ENCODE measurements at places on chromosomes 11 and 22.

- no peak for DNase-seq
These were observed 118.9 kb upstream of the LMO1 start for GRCh38 chr11:8382436-8383053.

DNA sequence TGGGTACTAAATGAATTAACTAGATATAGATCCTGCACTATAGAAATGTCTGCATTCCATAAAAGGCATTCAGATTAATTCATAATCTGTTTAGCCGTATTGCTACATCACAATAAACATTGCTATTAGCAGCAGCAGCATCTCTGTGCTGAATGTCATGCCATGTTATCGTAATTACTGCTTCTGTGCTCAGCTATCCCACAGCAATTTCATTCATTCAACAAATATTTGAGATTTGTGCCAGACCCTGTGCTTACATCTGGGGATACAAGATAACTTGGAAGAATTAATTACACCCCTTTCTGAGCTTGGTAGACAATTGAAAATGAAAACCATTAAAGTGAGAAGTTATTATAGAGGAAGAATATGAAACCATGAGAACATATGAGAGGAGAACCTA, 185.8 kb upstream of the C11orf87 start:
- no peak for DNase-seq

DNA sequence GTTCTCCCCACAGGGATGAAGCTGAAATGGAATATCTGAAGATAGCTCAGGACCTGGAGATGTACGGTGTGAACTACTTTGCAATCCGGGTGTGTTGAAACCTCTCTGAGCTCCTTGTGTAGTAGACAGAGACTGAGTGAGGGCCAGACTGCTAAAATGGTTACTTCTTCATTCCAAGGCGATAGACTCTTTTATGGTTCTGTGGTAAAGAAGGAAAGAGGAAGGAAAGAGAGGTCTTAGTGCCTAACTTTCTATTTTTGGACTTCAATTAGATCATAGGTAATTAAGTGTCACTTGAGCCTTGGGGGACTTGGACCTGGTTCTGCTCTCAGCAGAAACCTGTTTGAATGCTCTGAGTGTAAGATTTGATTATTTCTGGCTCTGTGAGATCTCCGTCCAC, 54.7 kb downstream of the NF2 start:
- DNase-seq, result no peak

GRCh38 chr11:16605389-16605893, 133.0 kb upstream of the C11orf58 start:
- DNase-seq, result peak; percentile 31

GRCh38 chr11:61908730-61909316, 8.5 kb downstream of the RAB3IL1 start:
- no peak for DNase-seq

- no peak for DNase-seq
These were observed 9.7 kb upstream of the LRP5 start for GRCh38 chr11:68302670-68303069.

GRCh38 chr22:23537416-23537815, 42.7 kb downstream of the IGLL1 start:
- no peak for DNase-seq

GRCh38 chr11:111063726-111064517, 181.6 kb upstream of the POU2AF2 start:
- no peak for DNase-seq

DNA sequence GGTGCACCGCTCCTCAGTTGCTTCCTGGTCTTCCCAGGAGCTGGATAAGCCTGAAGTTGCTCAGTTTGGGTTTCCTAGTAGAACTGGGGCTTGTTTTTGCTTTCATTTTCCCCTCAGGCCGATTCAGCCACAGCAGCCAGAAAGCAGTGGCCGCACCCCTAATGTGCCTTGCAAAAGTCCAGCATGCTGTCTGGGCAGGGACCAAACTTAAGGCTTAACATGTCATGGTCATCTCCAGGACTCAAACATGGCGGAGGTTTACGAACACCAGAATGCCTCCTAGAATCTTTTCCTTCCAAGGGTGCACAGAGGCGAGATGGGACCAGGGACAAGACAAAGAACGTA, 2.5 kb downstream of the GNG3 start:
- DNase-seq, result no peak

DNA sequence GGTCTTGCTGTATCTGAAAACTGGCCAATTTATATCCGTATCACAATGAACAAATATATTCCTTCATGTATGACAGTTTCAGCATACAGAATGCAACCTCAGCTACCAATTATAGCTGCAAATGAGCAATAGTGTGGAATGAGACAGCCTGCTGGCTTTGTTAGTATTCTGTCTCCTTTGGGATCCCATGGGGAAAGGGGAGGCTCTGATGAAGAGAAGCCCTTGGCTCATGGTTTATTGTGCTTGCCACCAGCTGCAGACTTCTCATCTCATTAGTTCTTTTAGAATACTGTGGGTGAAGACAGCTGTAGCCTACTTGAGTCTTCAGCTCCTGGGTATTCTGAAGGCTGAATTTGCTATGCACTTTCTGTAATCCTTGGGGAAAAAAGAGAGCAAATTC, 42.4 kb downstream of the PITPNB start:
- no peak for DNase-seq

DNA sequence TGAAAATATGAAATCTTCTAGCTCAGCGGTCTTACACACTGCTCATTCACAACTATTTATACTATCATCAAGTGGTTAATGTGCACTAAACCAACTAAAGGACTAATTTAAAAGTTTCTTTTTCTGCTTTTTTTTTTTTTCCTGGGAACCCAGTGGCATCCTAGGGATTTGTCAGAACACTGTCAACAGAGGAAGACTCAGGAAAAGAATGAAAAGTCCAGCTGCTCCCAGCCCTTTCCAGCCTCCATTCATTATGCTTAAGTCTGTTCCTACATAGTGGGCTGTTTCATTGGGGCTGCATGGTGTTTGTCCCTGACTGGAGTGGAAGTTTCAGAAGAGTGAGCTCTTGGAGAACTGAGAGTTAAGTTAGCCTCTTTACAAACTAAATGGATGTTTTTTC, 391.1 kb downstream of the AASDHPPT start:
- DNase-seq, result no peak

- no peak for DNase-seq
These were observed 35.8 kb downstream of the CSTPP1 start for GRCh38 chr11:46972343-46972742.

GRCh38 chr22:32874976-32875375, 73.5 kb downstream of the TIMP3 start:
- DNase-seq, result no peak

DNA sequence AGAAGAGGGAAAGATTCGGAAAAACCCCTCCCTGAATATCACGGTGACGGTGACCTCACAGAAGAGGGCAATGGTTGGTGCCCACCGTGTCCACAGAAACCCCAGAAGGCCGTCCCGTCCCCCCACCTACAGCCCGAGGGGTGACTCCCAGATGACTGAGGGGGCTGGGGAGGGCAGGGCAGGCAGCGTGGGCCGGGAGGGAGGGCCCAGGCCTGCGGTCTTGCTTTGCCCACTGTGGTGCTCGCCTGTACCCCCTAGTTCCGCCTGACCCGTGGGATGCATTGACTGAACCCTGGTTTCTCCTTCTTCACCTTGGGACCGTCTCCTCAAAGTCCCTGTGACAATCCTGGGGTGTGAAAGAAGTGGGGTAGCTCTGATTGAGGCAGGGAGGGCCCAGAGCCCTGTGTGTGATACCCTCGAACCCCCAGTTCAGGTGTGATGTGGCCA, 526.7 kb downstream of the BRD1 start:
- DNase-seq, result no peak

- DNase-seq, result no peak
These were observed 12.7 kb upstream of the TREH start for GRCh38 chr11:118691926-118692830.

DNA sequence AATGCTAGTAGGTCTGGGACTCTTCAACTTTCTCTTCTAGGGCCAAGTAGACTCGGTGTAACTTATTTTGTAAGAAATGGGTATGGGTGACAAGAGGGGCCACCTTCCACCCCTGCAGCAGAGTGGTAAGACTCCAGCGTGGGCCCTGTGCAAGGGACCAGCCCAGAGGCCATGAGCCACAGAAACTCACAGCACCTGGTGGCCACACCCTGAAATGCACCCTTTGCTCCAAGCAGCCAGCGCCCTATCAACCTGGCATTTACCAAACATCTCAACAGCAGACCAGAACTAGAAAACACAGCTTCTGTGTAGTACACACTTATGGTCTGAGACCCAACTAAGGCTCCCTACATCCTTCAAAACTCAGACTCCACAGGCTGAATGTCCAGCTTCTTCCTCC, 5.7 kb downstream of the CDCA5 start:
- DNase-seq, result peak; percentile 76

DNA sequence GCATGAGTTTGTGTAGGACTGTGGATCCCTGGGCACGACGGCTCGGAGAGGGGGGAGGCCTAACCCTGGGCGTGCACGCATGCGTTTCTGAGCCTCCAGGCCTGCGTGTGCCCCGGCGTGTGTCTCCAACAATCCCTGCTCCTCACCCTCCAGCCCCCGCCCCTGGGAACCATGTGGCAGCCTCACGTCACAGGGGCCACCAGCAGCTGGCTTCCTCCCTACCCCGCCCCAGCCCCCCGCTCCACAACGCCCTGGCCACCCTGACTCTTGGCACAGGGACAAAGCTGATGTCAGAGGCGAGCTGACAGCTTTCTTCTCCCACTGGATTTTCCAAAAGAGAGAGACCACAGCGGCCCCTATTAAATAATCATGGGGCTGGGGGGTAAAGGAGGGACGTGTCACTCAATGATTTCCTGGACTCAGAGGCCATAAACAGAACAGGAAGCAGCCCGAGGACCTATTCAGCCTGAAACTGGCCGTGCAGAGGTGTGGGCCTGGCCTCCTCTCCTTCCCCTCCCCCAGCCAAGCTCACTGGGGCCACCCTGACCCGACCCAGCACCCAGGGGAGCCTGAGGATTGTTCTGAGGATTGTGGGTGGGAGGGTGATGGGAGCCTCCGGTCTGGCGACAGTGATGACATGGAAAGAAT, 6.8 kb upstream of the LIF start:
- DNase-seq, result no peak

DNA sequence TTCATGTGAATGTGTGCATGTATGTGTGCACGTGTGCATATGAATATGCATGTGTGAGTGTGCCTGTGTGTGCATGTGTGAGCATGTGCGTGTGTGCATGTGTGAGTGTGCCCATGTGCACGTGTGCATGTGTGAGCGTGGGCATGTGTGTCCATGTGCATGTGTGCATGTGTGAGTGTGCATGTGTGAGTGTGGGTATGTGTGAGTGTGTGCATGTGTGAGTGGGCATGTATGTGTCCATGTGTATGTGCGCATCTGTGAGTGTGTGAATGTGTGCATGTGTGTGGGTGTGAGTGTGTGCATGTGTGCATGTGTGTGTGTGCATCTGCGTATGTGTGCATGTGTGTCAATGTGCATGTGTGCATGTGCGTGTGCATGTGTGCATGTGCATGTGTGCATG, 94.7 kb downstream of the ST3GAL4 start:
- no peak for DNase-seq

GRCh38 chr22:37630839-37631435, 8.5 kb upstream of the SH3BP1 start:
- no peak for DNase-seq

DNA sequence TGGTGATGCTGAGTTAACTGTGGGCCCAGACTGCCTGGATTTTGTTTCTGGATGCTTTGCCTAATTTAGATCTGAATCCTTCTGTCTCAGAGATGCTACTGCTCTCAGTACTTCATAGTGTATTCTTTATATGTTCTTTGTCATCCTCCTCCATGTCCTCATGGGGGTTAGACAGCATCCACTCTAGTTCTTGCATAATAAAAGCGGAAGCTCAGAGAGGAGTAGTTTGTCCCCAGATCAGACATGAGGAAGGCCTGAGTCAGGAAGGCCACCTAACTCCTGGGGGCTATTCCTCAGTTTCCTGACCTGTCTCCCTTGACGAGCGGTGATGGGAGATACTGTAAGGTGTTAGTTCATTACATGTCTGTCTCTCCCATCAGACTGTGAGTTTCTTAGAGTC, 90.2 kb downstream of the SCN3B start:
- no peak for DNase-seq

DNA sequence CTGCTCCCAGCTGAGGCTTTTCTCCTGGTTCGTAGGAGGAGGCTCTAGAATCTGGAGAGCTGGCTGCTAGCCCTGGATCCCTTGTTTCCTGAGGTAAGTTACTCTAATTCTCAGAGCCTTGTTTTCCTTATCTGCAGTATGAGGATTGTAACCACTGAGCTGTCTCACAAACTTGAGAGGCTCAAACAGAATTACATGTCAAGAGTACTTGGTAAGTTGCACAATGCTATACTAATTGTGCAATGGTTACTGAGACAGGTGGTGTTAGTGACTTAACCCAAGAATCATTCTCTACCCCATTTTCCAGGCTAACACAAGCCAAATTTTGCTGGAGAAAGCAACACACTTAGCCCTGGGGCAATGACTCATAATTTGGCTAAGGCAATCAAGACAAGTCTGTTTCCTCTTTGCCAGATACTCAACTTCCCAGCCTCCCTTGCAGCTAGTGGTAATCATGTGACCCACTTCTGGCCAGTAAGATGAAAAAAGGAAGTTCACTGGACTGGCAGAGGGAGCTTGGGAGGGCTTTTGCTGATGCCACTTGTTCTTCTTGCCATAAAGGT, 348.0 kb downstream of the TENM4 start:
- DNase-seq, result no peak

DNA sequence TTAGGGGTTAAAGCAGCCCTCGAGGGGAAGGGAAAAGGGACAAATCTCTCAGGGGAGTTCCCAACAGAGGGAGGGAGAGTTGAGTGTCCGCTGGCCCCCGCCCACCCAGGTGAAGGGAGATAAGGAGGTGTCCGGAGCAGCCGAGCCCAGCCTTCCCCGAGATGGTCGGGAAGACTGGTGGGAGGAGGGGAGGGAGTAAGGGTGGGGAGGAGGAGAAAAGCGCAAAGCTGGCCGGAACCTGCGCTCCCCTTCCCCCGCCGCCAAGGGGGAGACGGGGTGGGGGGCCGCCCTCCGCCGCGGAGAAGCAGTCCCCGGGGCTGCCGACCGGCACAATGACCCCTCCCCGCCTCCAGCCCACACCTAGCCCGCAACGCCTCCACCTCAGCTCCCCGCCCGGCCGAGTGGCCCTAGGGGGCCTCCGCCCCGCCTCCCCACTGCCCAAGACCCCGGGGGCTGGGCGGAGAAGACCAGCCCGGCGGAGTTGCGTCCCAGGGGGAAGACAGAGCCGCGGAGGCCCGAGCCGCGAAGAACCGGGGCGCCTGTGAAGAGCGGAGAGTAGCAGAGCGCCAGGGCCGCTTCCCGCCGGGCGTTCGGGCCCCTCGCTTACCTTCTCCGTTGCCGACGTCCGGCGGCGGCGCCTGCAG, 479 bp downstream of the RSF1 start:
- DNase-seq, result no peak

DNA sequence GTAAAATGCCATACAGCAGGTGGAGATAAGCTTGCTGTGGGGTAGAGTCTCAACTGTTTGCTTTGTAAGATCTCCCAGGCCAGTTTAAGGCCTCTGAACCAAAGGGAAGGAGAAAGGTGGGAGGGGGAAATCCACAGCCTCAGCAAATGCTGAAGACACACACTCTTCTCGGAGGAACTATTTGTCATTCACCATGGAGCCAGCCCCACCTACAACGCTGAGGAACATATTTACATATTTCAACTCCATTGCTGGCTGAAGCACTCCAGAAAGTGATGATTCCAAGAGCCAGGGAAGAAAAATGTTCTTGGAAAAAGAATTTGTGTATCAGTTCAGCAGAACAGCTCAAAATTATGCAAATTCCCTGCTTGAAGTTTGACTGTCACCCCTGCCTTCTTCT, 6.5 kb downstream of the TENM4 start:
- DNase-seq, result no peak
